ENCODE measurements at places on chromosomes 7 and 10.

DNA sequence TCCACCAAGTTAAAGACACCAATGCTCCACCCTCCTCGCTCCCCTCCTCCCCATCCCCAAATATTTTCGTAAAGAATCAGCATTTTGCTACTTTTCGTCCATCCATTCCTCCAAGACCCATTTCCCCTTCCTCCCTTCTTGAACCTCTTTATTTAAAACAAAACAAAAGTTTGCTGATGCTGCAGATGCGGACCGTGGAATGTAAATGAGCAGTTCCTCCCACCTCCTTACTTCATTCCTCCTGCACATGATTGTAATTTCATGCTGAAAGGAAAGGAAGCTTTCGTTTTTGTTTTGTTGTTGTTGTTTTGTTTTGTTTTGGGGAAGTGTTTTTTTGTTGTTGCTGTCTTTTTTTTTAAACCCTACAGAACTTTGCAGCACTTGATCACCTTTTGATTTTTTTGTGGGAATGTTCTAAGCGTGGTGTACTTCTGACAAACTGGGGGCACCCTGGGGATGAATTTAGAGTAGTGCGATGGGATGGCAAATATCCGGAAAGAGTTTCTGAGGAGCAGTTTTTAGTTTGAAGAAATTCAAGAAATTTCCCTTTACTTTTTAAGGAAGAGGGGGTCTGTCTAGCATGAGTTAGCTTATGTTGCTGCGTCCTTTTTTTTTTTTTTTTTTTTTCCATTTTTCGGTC, 177.3 kb downstream of the TCF7L2 start:
- DNase-seq = no peak

- no peak for DNase-seq
Observed at GRCh38 chr7:150396426-150396825, 17.3 kb downstream of the ZNF775 start.

- DNase-seq = peak; percentile 66
Observed at GRCh38 chr7:87567052-87567451, 33.6 kb downstream of the ABCB1 start.

DNA sequence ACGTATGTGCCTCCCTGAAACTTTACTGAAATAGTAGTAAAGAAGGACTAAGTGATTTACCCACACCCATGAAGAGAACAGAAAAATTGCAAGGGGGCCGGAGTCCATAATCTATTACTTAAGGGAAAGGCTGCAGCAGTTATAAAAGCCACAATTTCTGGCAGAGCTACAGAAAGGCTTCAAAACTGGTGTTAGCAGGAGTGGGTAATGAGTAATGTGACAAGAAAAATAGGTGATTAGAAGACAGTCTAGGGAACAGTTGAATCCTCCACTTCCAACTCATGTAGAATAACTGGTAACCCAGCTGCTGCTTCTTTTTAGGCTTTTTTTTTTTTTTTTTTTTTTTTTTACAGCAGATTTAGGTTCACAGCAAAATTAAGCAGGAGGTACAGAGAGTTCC, 413.3 kb downstream of the SFMBT2 start:
- no peak for DNase-seq

- DNase-seq = no peak
Observed at GRCh38 chr7:80884511-80885195, 34.2 kb downstream of the SEMA3C start.
